CD4-positive, CD25-positive, alpha-beta regulatory T cell (primary cell): ENCODE measurements at places on chromosomes 4 and X.

- no peaks in the 10 kb centered on the region for H3K4me1 ChIP-seq
- H3K36me3 ChIP-seq = no peaks in the 10 kb centered on the region
- peak; percentile 14 for DNase-seq
- no peak overlapping the region for H3K4me3 ChIP-seq
These were observed 48.3 kb upstream of the NAP1L2 start for GRCh38 chrX:73262991-73263390.

- H3K27me3 ChIP-seq = no peaks in the 10 kb centered on the region
- H3K4me3 ChIP-seq = no peak overlapping the region
- no peaks in the 10 kb centered on the region for H3K4me1 ChIP-seq
- no peak overlapping the region for H3K27ac ChIP-seq
- H3K36me3 ChIP-seq = no peaks in the 10 kb centered on the region
- no peak for DNase-seq
These were observed 15.3 kb downstream of the SPACA5 start for GRCh38 chrX:48022100-48022499.

- no peak for DNase-seq
- H3K4me3 ChIP-seq = no peak overlapping the region
- H3K27ac ChIP-seq = no peak overlapping the region
- H3K36me3 ChIP-seq = no peaks in the 10 kb centered on the region
These were observed 98.6 kb upstream of the SCML1 start for GRCh38 chrX:17638731-17639130.

- no peak for DNase-seq
- peaks cover 60% of the 10 kb centered on the region for H3K4me1 ChIP-seq
- no peak overlapping the region for H3K4me3 ChIP-seq
- H3K27me3 ChIP-seq = no peaks in the 10 kb centered on the region
- peaks cover 10% of the 10 kb centered on the region for H3K36me3 ChIP-seq
- no peak overlapping the region for H3K27ac ChIP-seq
These were observed 3.9 kb downstream of the CTBP1 start for GRCh38 chr4:1244978-1245471.
